ENCODE measurements at places on chromosomes 5 and 9.

GRCh38 chr5:68196876-68197275, 18.7 kb upstream of the PIK3R1 start:
- DNase-seq: no peak

DNA sequence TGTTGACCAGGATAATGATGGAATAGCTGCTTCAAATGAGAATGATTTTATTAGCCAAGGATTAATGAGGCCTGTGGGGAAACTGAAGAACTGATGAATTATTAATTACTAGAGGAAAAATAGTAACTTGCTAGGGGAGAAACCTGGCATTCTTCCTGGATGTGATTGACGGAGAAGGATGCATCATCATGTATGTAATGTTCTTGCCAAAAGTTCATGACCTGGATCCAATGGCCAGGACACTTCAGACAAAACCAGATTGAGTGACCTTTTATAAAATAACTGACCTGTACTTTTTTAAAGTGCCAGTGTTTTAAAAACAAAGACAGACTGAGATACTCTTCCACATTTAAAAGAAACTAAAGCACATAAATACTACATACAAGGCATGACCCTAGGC, 23.7 kb downstream of the KIAA1191 start:
- DNase-seq: no peak

- DNase-seq: no peak
These were observed 745.2 kb upstream of the C9orf72 start for GRCh38 chr9:28318515-28318914.

DNA sequence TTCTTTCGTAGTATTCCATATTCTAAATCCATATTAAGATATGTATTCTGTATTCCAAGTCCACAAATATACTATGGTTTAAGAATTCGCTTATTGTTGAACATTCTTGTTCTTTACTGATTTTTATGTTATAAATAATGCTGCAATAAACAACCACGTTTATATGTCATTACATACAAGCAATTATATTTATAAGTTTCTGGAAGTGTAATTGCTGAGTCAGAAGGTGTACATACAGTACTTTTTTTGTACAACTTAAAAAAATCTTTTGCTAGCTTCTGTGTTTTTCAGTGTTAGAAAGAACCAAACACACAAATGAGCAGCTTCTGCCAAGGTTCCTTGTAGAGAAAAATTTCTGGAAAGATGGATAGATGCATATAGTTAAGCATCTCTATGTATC, 48.6 kb upstream of the TNFAIP8 start:
- no peak for DNase-seq

DNA sequence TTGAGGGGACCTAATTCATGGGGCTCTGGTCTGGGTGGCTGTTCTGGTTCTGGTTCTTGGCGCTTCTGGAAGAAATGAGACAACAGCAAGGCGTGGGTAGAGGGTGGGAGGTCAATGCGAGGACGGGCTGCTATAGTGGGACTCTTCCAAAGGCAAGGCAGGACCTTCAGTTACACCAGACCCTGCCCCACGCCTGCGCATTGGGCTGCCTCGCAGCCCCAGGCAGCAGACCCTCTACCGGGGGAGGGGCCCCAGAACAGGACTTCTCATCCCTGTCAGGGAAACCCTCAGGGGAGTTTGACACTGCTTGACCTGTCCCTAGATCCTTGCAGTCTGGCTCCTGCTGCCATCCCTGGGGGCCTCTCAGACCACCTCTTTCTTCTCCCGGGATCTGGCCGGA, 18.5 kb downstream of the CCDC69 start:
- no peak for DNase-seq

GRCh38 chr5:132772291-132773070, 4.6 kb downstream of the SEPTIN8 start:
- DNase-seq: no peak

DNA sequence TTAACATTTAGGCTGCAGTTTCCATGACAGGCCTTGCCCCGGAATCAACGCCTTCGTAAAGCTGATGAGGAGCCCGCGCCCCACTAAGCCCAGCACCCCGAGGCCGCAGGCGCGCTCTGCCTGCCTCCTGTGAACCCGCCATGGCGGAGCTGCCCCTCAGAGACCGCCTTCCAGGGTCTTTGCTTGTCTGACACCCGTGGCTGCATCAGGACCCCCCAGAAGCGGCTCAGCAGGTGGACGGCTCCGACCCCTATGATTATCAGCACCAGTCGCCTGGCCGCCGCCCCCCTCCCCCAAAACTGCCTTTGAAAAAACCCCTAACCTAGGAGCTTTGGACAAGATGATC, 507 bp upstream of the DPH7 start:
- no peak for DNase-seq

DNA sequence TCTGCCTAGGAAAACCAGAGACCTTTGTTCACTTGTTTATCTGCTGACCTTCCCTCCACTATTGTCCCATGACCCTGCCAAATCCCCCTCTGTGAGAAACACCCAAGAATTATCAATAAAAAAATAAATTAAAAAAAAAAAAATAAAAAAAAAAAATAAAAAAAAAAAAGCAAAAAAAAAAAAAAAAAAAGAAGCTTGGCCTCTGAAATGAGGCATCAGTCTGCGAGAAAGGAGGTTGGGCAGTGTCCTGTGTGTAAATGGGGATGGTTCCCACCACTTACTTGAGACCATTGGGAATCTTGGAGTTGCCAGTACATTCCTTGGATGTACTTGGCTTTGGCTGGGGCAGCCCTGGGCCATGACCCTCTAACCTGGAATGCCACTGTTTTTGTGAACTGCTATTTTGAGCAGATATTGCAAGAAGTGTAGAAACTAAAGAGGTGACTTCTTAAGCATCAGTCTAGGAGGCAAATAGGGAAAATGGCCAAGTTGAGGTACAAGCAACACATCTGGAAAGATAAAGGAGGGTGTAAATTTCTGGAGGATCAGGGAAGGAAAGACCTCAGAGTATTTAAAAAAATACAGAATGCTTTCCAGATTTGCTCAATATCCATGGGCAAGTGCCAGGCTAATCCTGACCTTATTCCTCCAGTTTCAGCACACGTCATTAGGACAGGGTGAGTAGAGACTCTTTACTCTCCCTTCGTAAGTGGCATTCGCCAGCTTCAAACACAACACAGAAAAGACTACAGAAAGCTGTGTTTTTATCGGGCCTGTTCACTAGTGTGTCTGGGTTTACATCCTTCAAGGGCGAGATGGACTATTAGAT, 58.1 kb downstream of the HSPA4 start:
- no peak for DNase-seq

- no peak for DNase-seq
These were observed 16.9 kb upstream of the FREM1 start for GRCh38 chr9:14926941-14927624.

GRCh38 chr5:136006761-136007251, 22.0 kb upstream of the TGFBI start:
- DNase-seq: no peak

- no peak for DNase-seq
These were observed 30.3 kb downstream of the NDST1 start for GRCh38 chr5:150538007-150538917.

DNA sequence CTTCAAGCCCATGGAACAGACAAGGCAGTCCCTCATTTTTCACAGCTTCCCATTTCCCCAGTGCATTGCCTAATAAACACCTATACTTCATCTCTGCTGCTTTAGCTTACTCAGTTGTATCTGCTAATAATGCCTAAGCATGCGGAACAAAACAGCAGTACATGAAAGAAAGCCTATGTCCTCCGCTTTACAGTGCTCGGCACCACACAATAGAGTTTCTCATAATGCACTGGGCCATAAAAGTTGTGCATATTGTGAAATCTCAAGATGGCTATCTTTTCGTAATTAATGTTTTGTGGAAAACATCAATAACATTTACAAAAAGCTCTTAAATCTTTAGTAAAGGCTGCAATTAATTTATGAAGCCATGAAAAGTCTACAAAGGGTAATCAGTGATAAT, 69.3 kb downstream of the DENND1A start:
- no peak for DNase-seq

- no peak for DNase-seq
These were observed 569.8 kb downstream of the CTNND2 start for GRCh38 chr5:11334404-11334803.

DNA sequence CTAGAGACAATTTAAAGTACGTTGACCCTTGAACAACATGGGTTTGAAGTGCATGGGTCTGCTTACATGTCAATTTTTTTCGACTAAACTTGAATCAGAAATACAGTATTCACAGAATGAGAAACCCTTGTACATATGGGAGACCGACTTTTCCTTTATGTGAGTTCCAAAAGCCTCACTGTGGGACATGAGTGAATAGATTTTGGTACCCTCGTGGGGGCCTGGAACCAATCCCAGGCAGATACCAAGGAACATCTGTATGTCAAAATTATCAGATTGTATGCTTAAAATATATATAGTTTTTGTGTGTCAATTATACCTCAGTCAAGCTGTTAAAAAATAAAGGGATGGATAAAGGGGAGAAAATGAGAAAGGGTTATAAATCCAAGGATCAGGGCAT, 78.7 kb upstream of the MAN2A1 start:
- no peak for DNase-seq

DNA sequence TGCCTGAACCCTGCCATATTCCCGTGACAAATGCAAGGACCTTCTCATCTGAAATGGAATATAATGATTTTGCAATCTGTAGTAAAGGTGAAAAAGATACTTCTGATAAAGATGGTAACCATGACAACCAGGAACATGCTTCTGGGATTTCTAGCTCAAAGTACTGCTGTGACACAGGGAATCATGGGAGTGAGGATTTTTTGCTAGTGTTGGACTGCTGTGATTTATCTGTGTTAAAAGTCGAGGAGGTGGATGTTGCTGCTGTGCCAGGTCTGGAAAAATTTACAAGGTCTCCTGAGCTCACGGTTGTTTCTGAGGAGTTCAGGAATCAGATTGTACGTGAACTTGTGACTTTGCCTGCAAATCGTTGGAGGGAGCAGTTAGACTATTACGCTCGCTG, 33.5 kb downstream of the AOPEP start:
- DNase-seq: no peak

GRCh38 chr5:159850160-159850559, 66.1 kb upstream of the ADRA1B start:
- DNase-seq: no peak

GRCh38 chr9:113528088-113528487, 64.6 kb downstream of the RGS3 start:
- DNase-seq: no peak

GRCh38 chr5:36202521-36202961, 39.2 kb downstream of the NADK2 start:
- DNase-seq: no peak

DNA sequence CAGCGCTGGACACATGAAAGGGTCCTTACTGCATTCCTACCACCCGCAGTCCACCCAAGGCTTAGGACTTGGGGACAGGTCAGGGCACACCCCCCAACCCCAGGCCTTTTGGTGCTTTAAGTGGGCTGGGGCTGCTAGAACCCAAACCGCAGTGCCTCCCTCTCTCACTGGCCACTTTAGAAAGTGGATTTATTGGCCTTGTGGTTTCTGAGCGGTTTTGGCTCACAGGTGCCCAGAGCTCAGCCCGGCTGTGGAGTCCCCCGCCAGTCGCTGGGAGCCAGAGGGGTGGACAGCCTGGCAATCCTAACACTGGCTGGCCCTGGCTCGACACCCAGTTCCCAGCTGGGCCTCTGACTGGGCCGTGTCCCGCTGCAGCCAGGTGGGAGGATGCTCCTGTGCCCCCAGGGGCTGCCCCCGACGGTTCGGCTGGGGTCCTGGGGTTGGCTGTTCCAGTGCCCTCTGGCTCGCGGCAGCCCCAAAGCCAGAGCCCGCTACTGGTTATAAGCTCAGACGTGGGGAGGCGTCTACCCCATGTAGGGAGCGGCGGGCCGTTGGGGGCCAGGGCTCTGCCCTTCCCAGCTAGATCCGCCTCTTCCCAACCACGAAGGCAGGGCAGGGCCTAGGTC, 65.2 kb upstream of the RNU6ATAC start:
- DNase-seq: no peak

- DNase-seq: no peak
These were observed 143.3 kb upstream of the LMX1B start for GRCh38 chr9:126470241-126470993.

DNA sequence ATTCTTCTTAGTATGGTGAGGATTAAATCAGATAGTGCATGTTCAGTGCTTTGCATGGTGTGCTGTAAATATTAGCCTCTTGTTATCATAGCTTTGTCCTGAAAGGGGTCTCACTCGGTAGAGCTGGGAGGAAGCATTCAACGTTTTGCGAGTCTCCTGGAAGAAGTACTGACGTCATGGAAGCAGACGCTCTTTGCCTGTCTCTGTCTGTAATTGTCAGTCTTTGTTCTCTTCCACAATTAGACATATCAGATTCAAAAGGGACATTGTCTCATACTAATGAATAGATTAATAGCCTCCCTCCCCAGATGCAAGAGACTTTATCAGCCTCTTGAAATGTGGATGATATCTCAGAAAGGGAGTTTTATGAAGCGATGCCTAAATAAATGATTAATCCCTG, 91.8 kb upstream of the CXCL14 start:
- DNase-seq: no peak

DNA sequence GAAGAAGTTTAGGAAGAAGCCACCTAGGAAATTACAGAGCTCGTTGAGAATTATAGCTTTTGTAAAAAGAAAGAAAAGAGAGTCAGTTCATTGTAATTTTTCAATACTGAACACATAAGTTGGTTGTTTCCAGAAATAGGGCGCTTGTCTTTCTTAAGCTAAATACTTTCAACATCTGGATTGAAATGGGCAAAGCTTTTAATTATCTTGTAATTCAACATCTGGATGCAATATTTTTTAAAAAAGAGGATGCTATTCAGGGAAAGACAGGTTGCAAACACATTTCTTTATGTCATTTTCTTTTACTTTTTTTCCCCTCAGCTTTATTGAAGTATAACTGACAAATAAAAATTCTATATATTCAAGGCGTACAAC, 100.7 kb upstream of the TRPC7 start:
- no peak for DNase-seq

DNA sequence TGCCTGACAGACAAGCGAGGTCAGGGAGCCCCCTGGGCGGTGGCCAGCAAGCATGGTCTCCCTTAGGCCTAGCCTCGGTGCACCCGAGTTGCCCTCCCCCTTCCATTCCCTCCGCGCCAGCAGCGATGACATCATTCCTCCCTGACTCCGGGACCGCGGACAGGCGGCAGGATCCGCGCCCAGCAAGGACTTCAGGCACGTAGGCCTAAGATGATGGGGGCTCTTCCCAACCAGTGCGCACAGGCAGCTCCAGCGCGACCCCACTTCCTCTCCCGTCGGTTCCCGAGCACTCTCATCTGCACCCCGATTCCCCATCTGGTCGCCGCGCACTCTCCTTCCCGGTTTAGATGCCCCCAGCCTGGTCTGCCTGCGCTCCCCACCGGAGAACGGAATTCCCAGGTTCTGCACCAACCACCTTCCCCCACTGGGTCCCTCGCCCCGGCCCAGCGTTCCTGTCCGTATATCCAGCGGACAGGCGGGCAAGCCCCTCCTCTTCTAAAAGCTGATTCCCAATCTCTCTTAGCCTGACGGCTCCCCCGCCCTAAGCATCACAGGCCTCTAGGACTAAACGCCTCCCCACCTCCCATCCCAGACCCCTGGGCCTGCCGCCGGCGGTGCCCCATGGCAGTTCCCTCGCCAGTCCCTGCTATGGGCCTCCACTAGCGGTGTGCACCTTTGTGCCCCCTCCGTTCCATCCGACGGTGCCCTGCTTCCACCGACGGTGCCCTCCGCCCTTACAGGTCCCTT, 931 bp downstream of the FAM219A start:
- DNase-seq: peak; percentile 34

Measured in NCI-H1105 treated with DMSO at 0.1 percent for 48 hours (cell line).